ENCODE measurements at places on chromosomes 2 and 18.

DNA sequence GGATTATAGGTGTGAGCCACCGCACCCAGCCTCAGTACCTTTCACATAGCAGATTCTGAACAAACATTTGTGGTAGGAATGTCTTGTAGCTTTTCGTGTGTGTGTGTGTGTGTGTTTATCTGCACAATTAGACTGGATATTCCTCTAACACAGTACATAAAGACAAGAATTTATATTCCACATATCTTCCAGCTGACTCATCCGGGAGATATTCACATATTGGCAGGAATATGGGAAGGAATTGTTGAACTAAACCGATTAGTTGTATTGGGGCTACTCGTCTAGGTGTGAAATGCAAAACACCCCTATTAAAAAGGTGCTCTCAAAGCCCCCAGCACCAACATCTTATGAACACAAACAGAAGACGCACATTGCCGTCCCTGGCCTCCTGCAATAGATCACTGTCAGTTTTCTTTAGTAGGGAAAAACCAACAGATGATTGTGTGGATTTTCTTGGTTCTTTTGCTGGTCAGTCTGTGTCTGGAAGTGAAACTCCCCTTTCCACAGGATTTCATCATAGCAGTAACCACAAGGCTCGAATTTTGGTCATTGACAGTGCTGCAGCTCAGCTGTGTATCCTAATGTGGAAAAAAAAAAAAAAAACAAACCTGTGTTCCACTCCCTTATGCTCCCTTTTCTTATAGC, 208.5 kb upstream of the ACVR2A start:
- DNase-seq: no peak

GRCh38 chr2:226898897-226899296, 63.0 kb downstream of the RHBDD1 start:
- DNase-seq: no peak

- no peak for DNase-seq
Observed at GRCh38 chr18:22558945-22559385, 141.2 kb upstream of the CTAGE1 start.

GRCh38 chr18:63140997-63141777, 178.4 kb downstream of the BCL2 start:
- DNase-seq: no peak

DNA sequence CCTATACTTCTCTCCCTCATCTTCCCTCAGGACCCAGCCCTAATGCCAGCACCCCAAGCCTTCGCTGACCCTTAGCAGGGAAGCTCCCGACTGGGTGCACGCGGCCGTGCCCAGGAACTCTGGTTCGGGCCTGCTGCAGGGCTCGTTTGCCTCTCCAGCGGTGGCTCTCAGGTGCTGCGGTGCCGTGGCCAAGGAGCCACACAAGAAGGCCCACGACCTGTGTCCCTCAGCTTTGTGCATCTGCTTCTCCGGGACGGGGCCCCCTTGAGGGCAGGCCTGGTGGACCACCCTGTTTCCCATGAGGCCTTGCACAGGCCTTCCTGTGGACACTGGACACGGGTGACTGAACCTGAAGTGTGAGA, 17.7 kb downstream of the BOK start:
- no peak for DNase-seq

DNA sequence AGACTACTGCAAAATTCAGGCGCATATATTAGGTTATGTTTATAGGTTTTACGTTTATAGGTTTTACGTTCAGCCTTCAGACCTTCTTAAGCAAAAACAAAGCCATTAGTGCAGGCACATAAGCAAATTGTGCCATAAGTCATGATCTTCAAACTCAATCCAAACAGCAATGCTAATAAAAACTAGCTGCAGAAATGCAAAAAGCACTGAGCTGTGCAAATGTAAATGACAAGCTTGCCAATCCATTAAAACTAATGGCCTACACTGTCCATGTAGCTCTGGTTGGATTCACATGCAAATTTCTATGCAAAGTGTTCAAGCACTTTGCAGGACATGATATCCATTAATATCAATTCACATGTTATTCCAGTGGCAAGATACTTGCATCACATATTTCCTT, 50.9 kb downstream of the LRPPRC start:
- no peak for DNase-seq

GRCh38 chr2:82487354-82487753, 1971.7 kb downstream of the SUCLG1 start:
- no peak for DNase-seq

DNA sequence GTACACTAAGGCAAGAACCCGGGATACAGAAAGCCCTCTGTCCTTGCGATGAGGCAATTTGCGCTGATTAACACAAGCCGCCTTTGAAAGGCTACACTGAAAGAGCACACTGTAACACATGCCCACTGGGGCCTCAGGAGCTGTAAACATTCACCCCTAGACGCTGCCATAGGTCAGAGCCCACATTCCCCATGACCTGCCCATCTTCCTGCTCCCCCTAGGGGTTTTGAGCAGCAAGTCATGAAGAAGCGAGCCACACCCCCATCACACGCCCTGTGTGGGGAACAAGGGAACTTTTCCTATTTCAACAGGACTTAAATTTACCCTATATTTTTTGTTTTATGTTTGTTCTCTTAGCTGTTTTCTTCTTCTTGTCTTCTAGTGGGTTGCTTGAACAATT, 47.8 kb upstream of the SLC4A10 start:
- no peak for DNase-seq

GRCh38 chr18:70423988-70424387, 135.1 kb downstream of the SOCS6 start:
- no peak for DNase-seq

DNA sequence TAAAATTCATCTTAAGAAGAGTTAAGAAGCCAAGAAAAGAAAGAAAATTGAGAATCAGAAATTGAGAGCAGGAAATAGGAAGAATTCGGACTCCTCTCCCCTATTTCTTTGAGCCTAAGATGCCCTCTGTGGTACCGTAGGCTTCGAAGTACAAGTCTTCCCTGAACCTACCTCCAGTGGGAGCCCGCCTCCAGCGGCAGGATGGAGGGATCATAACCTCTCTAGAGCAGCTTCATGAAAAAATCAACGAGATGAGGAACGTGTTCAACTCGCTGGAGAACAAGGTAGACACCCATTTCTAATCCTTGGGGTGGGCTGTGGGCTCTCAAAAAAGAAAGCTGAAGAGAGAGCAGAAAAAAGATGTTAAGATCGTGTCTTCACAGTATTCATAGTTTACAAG, 36.3 kb downstream of the ARHGEF33 start:
- no peak for DNase-seq

DNA sequence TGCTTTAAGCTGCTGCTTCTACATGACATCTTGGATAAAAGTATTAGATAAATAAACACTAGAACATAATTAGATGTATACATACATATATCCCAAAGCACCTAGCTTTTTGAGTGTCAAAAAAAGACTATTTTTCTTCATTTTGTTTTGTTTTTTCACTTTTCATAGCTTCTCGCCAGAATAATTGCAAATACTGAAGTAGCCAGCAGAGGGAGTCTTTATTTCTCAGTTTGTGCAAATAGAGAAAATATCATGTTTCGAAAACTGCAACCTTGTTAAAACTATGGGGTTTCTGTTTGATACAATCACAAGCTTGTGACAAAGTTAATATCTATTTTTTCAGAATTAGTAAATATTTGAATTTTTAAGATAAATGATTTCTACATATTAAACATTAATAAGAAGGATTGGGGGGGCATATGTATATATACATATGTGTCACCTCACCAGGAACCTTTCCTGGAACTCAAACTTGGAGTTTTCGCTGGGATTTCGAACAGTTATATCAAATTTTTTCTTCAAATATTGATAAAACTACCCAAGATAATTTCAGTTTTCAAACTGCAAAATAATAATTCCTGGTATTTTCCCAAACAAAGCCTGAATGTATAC, 61.0 kb downstream of the GRB14 start:
- no peak for DNase-seq

GRCh38 chr2:98912221-98912851, 23.7 kb downstream of the CRACDL start:
- peak; percentile 47 for DNase-seq

DNA sequence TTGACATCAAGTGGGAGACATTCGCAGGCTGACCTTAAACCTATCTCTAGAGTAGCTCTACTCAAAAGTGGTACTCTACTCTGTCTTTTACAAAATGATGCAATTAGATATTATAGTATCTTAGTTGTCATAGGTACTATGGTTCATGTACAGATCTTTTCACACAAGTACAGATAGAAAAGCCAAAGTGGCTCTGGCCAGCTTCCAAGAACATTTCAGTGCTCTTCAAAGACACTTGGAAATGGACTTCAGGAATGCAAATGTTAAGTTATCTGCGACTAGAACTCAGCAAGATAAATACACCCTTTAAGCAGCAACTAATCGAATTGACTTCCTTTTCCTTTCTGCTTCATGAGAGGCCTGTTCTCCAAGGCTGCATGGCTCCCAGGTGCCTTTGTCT, 718.7 kb upstream of the FAM98A start:
- no peak for DNase-seq

GRCh38 chr2:176130957-176131847, 1.7 kb downstream of the HOXD8 start:
- DNase-seq: no peak

DNA sequence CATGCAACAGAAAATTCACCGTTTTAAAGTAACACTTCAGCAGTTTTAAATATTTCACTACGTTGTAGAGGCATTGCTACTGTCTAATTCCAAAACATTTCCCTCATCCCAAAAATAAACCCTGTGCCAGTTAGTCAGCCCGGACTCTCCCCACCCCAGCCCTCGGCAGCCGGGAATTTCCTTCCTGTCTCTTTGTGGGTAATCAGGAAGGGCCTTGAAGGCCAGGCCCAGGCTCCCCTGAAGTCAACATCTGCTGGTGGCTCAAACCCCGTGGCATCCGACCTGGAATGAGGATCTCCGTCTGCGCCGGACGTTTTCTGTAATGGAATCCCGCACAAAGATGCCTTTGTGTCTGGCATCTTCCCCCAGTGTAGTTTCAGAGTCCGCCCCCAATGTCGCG, 219.6 kb downstream of the SNTG2 start:
- no peak for DNase-seq

- no peak for DNase-seq
Observed at GRCh38 chr18:45845410-45845809, 19.9 kb downstream of the SIGLEC15 start.

DNA sequence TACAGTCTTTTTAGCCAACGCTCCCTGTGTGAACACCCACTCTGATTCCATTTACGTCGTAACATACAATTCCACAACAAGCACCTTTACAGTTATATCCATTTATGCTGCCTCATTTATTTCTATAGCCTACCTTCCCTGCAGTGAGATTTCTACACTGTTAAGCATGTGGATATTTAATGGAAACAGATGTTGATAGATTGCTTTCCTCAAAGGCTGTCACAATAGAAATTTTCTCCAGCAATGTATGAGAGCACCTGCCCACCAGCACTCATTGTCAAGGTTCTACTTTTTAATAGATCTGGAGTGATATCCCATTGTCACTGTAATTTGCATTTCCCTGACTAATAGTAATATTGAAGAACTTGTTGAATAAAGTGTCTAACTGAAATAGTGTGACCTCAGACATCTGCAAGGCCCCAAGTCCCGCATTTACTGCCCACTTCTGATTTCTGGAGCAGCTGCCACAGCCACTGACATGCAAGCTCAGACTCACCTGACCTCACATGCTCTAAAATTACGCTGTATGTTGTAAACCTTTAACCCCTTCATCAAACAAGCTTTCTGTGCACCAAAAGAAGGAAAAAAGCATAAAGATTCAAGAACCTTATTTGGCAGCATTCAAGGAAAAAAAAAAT, 295.1 kb downstream of the CNTNAP5 start:
- no peak for DNase-seq

- DNase-seq: no peak
Observed at GRCh38 chr2:16442971-16443370, 222.7 kb downstream of the CYRIA start.

DNA sequence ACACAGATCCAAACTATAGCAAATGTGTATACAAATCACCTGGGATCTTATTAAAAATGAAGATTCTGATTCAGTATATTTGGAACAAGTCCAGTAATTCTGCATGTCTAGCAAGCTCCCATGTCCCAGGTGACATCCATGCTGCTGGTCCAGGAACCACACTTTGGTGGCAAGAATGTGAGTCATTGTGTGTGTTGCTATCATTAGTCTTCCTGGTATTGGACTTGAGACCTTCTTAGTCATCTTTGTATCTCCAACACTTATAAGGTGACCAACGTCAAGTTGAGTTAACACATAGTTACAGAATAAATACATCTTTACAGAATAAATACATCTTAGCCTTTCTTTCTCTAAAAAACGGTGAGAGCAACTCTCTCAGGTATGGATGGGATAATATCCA, 107.9 kb upstream of the NDUFV2 start:
- no peak for DNase-seq

DNA sequence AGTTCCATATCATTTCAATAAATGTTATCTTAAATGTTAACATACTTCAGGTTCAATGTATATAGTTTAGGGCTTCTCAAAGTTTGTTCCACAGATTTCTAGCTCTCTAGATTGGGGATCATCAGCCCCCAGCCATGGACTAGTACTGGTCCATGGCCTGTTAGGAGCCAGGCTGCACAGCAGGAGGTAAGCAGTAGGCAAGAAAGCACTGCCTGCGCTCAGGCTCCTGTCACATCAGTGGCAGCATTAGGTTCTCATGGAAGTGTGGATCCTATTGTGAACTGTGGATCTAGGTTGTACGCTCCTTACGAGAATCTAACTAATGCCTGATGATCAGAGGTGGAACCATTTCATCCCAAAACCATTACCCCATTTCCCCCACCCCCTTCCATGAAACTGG, 531.1 kb downstream of the PARD3B start:
- no peak for DNase-seq

- no peak for DNase-seq
Observed at GRCh38 chr18:80225685-80226084, 21.6 kb downstream of the PARD6G start.

- no peak for DNase-seq
Observed at GRCh38 chr2:239238839-239239606, 161.8 kb downstream of the HDAC4 start.

GRCh38 chr2:137912371-137912770, 51.9 kb upstream of the HNMT start:
- no peak for DNase-seq

DNA sequence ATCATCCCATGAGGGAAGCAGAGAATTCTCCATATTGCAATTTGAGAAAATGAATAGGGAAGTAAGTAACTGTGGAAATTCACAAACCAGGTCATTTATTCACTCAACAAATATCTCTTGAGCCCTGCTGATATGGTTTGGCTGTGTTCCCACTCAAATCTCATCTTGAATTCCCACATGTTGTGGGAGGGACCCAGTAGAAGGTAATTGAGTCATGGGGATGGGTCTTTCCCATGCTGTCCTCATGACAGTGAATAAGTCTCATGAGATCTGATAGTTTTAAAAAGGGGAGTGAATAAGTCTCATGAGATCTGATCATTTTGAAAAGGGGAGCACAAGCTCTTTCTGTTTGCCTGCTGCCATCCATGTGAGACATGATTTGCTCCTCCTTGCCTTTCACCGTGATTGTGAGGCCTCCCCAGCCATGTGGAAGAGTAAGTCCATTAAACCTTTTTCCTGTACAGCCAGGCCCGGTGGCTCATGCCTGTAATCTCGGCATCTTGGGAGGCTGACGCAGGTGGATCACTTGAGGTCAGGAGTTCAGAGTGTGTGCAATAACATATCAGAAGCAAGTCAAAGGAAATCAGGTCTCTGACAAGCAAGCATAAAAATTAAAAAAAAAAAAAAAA, 193.2 kb downstream of the NDUFA10 start:
- DNase-seq: no peak
